ENCODE measurements at places on chromosomes 2 and 18.
A peak's percentile ranks its signal among the peaks of the same experiment; 100 is the strongest.

- DNase-seq, result peak; percentile 74
Observed at GRCh38 chr18:3995476-3996102, 459.5 kb downstream of the DLGAP1 start.

- DNase-seq, result no peak
Observed at GRCh38 chr2:180787330-180787729, 193.1 kb upstream of the UBE2E3 start.

DNA sequence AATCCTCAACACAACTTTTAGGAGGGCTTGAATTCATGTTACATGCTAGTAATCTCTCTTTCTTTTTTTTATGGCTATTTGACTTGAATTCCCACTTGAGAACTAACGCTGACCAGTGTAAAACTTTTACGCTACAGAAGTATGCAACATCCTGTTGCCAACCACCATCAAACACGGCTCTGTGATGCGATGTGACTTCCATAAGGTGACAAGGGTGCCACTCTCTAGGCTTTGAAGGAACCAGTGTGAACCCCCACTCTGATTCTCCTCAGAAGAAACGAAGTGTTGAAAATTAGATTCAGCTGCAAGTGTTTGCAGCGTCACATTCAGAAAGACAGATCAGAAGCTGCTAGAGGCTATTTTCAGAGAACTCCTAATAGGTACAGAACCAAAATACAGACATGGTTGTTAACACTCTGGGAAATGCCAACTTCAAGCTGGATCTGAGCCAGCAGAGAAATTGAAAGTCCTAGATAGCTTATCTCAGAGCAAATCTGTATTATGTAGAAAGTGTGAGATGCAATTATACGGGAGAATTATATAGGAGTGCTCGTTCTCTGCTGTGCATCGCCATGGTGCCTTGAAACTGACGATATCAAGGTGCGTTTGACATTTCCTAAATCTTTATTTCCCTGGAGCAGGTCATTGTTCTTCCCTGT, 271.2 kb downstream of the LPIN1 start:
- DNase-seq, result no peak

DNA sequence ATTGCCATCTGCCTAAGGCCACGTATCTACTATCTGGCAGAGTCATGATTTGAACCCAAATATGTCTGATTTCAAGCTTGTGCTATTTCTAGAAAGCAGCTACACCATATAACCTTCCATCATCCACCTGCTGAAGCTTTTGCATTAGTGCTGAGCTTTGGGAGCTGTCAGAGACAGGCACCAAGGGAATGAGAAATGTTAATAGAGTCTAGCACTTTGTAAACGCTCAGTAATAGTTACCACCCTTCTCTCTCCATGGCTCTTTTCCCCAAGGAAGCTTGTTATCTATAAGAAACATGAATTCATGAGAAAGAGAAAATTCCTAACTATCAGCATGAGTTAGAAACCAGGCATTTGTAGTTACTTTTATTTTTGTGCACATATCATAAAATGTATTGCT, 151.5 kb downstream of the CPS1 start:
- no peak for DNase-seq

- peak; percentile 65 for DNase-seq
Observed at GRCh38 chr2:237486334-237486818, 675 bp upstream of the MLPH start.

DNA sequence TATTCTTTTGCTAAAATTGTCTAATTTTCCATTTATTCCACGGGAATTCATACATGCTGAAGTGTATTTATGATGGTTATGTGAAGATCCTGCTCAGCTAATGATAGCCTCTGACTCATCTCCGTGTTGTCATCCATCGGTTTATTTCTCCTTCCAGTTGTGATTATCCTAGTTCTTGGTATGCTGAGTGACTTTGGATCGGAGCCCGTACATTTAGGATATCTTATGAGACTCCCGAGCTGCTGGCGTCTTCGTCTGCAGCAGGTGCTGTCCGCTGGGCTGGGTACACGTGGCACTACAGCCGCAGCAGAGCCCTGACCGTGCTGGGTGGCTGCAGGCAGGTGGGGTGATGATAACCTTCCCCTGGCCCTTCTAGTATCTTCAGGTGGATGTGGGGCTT, 40.1 kb upstream of the GALR1 start:
- DNase-seq, result peak; percentile 69

GRCh38 chr2:202278036-202278760, 12.6 kb downstream of the NOP58 start:
- peak; percentile 80 for DNase-seq

DNA sequence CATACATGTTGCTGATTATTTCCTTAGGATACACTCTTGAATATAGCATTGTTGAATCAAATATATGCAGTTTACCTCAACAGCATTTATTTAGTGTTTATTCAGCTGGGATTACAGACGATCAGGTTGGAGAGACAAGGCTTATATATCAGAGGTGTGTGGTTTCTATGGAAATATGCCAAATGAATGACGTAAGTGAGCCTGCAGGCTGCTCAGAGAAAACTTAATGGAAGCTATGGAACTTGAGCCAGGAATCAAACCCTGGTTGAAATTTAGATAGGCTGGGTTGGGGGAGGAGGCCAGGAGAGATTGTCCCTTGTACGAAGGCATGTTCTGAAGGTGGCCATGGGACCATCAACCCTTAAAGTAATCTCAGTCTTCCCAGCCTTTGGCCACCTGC, 79.5 kb downstream of the INPP4A start:
- no peak for DNase-seq

DNA sequence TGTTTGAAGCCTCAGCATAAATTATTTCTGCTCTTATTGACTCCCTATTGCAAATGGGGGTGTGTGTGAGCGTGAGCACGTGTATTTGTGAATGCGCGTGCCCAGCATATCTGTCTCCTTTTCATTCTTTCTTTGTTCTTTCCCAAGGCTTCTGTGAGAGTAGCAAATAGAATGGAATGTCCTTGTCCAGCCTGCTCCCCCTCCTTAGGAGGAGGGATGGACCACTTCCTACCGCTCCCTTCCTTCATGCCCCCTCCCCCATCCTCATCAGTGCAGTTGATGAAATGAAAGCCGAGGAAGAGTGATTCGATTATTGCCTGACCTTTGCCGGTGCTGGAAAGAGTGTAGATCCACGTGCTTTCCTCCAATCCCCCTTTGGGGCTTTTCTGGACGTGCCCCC, 102.0 kb downstream of the CPO start:
- DNase-seq, result peak; percentile 5

All from GM23248 (cell line).